ENCODE measurements at places on chromosomes 5 and 9.

DNA sequence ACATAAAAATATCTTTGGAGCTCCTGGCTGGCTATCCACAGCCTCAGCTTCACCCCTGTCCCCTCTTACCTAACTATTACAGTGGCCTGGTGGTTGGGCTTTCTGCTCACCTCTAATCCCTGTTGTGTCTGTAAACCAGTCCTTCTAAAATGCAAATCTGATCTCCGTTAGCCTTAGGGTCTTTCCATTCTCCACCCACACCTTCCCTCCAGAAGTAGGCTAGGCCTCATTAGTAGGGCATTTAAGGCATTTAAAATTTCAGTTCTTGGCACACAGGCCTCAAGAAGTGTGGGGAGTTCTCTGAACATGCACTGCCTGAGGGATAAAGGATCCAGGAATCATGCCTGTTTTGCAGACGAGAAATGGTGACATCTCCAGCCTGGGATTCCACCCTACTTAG is 26.4 kb upstream of the STC2 start:
- no peak for DNase-seq

DNA sequence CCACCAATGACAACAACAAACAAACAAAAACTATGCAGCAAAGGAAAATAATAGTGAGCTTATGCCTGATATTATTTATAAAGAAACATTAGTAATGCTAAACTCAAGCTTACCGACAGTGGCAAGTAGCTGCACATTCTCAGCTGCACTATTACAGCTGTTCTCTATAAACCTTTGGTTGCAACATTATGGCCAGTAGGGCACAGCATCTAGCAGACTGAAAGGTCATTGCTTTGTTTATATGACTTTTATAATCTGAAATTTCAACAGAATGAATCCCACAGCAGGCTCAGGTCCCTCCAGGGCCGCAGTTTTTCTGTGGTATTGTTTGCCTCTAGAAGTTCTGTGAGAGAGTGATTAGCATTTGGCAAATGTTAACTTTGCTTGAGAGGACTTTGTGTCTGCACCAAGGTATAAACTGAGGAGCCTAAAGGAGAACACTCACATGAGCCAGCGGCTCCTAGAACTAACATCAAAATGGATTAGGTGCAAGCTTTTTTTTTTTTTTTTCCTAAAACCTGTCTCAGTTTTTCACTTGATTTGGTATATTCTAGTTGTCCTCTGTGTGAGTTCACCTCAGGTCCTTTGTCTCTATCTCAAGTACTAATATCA is 58.3 kb downstream of the IZUMO3 start:
- DNase-seq = no peak

GRCh38 chr9:34512131-34513078 is 10.4 kb downstream of the ENHO start:
- DNase-seq = no peak

DNA sequence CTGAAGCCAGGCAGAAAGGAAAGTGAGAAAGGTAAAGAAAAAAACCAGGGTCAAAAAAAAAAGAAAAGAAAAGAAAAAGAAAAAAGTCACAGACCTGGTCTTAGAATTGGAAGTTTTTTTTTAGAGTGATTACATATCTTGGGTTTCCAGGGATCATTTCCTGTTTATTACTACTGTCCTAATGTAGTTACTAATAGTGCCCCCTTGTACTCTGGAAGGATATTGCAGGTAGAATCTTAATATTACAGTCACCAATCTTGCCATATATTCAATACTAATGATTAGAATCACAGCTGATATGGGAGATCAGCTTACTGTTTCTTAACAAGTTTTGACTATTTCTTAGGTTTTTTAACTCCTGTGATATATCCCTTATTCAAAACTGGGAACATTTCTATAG is 543.2 kb upstream of the CDH6 start:
- DNase-seq = no peak

- DNase-seq = peak; percentile 46
Measured at GRCh38 chr9:131096269-131097125, at the start of gene AIF1L. TSS of gene AIF1L (plus strand) at chr9:131096531. CDS start at chr9:131096630, 99 bp downstream.

DNA sequence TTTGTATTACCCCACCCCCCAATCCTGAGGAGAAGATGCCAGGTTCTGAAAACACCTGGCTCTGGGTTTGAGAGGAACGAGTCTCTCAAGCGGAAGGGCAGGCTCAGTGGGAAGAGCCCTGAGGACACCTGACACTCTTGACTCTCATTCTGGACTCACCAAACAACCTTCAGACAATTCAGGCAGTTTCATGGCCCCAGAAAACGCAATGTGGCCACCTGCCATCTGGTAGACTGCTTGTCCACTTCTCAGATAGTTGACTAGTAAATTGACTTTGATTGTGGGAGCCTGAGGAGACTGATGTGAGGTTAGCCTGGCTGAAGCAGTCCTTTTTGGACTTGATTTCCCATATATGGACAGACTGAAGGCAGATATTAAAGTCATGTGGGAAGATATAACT is 117.5 kb upstream of the FSTL4 start:
- DNase-seq = no peak

DNA sequence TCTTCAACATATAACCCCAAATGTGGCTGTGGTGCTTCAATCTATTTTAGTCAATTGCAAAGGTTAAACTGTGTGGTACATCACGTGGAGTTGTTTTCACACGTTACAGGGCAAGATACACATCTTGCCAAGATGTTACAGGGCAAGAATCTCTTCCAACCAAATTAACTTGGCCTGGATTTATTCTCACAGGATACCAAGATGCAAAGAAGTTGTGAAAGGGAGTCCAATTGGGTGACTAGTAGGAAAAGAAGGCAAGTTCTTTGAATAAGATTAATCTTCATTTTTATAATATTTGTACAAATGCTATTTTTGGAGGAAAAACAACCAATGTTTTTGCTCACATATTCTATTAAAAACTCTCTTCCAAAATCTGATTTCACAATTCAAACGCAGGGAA is 4.8 kb upstream of the IFNA8 start:
- no peak for DNase-seq
